Stimulated activated CD8-positive, alpha-beta memory T cell treated with anti-CD3 and anti-CD28 coated beads, Interleukin-12 subunit alpha, Interleukin-12 subunit beta, amount 100 ng/mL, for 1 hour (primary cell): ENCODE measurements at places on chromosomes 7 and 10.

DNA sequence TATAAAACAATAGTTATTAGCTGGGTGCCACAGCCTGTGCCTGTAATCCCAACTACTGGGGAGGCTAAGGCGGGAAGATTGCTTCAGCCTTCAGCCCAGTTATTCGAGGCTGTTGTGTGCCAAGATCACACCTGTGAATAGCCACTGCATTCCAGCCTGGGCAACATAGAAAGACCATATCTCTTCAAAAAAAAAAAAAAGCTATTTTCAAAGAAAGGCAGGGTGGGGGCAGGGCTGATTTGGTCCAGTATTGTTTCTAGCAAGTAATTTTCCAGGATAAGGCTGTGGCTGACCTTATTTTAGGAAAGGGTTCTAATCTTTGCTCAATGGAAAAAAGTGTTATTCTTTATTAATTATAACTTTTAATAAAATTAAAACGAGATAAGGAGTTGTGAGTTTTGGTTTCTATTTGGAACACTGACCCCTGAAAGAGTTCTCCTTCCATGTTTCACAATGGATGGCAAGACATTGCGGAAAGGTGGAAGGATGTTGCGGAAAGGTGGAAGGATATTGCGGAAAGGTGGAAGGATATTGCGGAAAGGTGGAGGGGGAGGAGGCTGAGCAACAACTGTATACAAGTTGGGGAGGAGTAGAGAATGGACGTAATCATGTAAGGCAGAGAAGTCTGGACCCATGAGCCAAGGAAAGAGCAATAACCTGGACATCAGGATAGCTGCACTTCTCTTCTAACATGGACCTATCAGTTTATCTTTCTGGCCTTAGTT, 1.5 kb upstream of the C1GALT1 start:
- no peak for DNase-seq

DNA sequence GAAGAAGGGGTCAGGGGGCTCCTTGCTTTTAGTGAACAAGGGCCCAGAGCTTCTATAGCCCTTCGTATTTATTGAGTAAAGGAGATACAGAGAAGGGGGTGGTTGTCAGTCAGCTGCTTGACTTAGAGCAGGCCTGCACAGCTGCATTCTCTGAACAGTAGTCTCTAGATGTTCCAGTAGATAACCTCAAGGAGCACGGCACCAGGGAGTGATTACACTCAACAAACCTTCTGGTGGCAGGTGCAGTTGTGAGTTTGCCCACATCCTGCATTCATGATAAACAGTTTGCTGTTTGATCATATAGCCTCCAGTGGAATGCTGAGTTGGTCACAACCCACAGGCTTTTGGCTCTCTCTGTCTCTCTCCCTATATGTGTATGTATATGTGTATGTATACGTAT, 70.0 kb upstream of the GJD4 start:
- no peak for DNase-seq

DNA sequence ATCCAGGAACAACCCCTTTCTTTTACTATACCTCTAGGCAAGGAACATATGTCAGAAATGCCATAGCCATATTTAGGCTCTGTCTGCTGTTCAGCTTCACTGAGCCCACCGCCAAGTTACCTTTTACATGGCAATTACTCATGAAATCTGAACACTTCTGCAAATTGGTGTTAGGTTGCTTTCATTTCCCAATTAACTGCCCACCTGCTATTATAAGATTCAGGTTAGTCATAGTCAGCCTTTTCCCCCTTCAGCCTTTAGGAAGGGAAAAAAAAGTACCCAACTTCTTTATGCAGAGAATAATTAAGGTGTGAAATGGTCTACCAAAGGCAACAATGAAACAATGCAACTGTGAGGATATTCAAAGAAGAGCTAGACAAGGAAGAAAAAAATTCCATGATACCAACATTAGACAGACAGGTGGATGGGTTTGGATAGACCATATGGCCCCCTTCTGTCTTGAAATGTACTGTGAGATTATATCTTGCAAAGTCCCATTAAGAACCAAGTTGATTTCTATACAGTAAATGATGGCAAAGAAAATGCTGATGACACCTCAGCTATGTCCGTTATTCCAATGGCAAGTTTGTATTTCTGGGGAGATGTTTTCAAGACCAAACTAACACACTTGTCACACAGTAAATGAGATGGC, 442.1 kb upstream of the NRP1 start:
- DNase-seq, result no peak

DNA sequence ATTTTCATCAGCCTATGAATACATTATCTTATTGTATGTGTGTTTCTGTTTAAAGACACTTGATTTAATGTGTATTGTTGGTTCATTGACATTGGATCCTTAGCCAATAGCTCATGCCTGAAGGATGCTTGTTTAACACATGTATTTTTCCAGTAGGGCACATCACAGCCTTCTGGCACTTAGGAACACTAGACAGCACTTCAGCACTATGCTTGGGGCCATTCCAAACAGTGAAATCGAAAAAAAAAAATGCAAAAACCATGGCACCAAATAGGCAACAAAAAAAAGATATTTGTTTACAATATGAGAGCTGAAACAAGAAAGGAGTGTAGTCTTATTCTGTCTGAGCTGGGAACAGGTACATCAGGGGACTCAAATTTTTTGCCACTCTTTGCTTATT, 262.8 kb downstream of the SLC25A13 start:
- DNase-seq, result no peak

DNA sequence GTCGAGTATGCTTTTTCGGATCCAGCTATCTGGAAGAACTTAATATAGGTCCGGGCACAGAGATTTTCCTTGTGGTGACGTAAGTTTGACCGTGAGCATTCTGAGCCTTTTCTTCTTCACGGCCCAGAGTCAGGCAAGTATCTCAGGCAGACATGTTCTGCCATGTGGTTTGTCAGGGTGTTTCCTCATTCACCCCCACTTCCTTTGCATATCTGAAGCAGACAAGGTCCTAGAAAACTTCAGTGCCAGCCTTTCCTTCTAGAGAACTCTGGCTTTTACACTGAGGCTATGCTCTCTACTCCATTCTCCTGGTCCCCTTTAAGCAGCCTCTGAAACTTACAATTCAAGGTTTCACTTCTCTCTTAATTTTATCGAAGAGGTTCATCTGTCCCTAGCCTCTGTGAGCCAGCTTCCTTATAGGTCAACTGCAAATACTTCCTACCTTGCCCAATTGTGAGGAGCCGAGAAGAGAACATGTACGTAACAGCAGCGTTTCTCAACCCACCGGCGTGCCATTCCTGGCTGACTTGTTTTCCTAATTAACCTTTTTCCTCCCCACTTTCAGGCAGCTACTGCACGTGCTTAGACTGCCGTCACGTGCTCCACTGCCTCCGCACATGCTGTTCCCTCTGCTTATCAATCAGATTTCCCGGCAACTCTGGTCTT, 47.3 kb downstream of the CDCA7L start:
- DNase-seq, result no peak

GRCh38 chr10:79399223-79399831, 46.1 kb downstream of the ZCCHC24 start:
- DNase-seq, result no peak

- DNase-seq, result no peak
Observed at GRCh38 chr10:86635402-86635801, 18.9 kb upstream of the OPN4 start.

GRCh38 chr7:130397051-130397757, 16.9 kb downstream of the CPA1 start:
- no peak for DNase-seq

GRCh38 chr7:22640269-22640668, 86.7 kb upstream of the IL6 start:
- no peak for DNase-seq

- DNase-seq, result no peak
Observed at GRCh38 chr10:87864496-87865059, 1.2 kb downstream of the PTEN start.

GRCh38 chr10:45399113-45399512, 25.1 kb downstream of the ALOX5 start:
- DNase-seq, result no peak

- DNase-seq, result no peak
Observed at GRCh38 chr7:102291056-102291915, 4.6 kb downstream of the SH2B2 start.

- no peak for DNase-seq
Observed at GRCh38 chr10:120286280-120286679, 170.7 kb upstream of the PLPP4 start.

GRCh38 chr7:92655346-92655884, 65.2 kb upstream of the FAM133B start:
- DNase-seq, result no peak

DNA sequence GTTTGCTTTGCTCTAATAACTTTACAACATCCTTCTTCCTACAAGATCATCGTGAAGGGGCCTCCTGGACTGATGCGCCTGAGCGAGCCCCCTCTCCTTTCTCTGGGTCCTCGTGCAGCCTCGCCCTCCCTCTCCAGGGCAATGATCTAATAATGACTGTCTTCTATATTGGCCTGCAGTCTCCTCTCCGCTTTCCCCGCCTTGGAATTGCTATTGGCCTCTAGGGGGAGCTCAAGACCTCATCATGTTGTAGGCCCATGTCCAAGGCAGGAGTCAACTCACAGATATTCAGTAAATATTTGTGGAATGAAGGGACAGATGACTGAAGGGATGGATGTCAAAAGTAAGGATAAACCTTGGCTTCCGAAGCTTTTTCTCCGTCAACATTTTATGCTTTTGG, 1180.3 kb downstream of the TYW1 start:
- DNase-seq, result no peak

GRCh38 chr7:26192485-26193087, 8.0 kb downstream of the HNRNPA2B1 start:
- DNase-seq, result no peak

DNA sequence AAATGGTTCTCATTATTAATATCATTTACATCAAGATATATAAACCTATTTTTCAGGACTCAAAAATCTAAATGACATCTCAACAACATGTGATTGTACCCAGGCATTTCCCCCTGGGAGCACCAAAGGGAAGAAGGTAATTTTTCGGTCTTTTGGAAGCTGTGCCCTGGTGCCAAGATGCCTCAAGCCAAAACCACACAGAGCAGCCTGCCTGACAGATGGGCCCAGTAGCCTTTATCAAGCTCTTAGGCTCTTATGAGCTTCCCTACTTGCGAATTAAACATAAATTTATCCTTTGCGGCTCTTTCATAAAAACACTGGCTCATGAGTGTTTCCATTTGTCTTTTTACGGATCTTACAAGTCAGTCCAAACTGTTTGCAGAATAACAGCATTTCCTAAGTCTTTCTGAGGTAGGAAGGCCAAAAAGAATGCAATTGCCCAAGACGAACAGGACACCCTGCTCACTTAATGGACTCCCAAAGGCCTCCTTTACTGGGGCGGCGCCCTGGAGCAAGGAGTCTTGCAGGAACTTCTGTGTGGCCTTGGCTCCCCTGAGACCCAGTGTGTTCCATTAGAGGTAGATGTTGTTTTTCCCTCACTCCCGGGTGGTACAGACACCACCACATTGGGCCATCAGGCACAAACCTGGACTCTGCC, 4.1 kb upstream of the RASSF4 start:
- no peak for DNase-seq

DNA sequence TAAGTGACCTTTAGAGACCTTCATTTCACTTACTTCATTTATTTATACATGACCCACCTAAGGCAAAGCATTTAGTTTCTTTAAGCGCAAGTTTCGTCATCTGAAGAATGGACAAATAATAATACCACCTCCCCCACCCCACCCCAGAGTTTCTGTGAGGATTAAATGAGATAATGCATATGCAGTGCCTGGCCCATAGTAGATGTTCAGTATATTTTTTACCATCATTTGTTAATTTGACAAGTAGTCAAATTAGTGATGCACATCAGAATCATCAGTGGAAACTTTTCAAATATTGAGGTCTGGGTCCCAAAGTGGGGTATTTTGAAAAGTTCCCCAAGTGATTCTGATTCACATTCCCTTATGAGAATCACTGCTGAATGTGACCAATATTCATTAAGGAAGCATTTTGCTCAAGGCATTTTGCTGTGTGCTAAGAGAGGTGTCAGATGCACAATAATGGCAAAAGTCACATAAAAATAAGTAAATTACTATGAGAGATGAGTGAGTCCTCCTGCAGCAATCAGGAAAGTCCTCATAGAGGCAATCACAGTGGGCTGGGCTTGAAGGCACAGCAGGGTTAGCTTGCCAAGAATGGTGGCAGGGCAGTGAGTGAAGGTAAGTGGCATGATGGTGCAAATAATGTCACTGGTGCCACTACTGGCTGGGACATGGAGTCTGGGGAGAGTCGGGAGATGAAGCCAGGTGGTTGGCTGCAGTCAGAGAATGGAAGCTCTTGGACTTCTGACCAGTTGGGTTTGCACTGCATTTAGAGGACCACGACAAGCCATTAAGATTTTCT, 244.1 kb downstream of the PTEN start:
- no peak for DNase-seq

GRCh38 chr10:132234860-132235259, 48.1 kb downstream of the DPYSL4 start:
- no peak for DNase-seq

DNA sequence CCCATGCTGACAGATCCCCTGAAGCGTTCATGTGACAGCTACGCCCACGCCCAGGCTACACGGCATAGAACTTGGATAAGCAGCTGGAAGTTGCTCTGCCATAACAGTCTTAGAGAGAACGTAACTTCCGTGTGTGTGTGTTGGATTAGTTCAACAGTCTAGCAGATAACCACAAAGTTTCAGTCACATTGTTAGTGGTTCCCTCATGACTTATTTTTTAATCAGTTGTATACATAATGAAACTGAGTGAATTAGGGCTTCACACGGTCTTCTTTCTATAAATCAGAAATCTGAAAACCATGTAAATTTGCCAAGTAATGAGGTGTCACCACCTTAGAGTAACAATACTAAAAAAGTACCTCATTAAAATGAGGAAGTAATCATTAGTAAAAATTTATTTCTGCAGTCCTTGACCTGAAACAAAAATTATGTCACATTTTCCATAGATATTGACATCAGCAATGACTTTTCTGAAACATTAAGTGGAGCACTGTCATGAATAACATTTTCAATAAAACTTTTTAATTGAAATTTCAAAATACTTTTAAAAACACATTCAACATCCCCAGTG, 21.7 kb upstream of the MACC1 start:
- DNase-seq, result no peak

DNA sequence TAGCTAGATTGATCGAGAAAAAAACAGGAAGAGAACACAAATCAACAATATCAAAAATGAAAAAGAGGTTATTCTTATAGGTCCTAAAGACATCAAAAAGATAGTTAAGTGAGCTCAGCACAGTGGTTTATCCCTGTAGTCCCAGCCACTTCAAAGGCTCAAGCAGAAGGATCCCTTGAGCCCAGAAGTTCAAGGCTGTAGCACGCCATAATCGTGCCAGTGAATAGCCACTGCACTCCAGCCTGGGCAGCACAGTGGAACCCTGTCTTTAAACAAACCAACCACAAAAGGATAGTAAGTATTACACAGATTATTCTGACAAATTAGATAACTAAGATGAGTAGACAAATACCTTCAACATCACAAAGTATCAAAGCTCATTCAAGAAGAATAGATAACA, 83.2 kb downstream of the HBP1 start:
- DNase-seq, result no peak

GRCh38 chr10:80289451-80290287, at the start of gene MAT1A:
MAT1A (minus strand) TSS chr10:80289658; CDS start chr10:80289423, 235 bp downstream.
- no peak for DNase-seq

DNA sequence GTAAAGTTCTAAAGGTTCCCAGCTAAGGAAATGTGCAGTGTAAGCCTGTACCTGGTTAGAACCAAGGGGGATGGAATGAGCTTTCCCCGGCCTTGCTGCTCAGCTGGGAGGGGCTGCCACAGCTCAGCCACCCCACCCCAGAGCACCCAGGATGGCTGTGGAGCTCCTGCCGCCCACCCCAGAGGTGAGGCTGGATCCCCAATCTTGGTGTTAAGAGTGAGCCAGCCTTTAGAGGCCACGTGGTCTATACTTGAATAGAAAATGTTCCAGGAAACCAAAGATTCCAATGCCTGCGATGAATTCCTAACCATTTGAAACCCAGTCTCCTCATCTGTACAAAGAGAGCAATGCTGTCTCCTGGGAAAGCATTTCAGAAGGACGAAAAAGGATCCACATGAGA, 16.5 kb downstream of the DIP2C start:
- no peak for DNase-seq
